ENCODE measurements at places on chromosomes 7 and 10.

DNA sequence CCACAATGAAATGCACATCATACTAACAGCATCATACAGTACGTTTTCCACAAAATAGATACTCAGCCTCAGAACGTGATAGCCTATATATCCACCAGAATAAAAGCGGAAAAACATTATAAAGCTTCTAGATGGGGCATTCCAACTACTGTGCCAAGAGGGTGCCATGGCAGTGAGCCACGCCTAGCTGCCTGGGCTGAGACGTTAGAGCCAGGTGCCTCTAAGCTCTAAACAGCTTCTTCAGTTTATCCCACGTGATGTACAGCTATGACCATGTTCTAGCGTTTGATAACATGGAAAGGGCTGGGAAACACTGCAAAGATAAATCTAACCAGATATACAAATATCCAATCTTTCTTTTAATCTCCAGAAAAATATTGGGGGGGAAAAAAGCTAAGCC is 17.8 kb downstream of the USP6NL start:
- DNase-seq: no peak

DNA sequence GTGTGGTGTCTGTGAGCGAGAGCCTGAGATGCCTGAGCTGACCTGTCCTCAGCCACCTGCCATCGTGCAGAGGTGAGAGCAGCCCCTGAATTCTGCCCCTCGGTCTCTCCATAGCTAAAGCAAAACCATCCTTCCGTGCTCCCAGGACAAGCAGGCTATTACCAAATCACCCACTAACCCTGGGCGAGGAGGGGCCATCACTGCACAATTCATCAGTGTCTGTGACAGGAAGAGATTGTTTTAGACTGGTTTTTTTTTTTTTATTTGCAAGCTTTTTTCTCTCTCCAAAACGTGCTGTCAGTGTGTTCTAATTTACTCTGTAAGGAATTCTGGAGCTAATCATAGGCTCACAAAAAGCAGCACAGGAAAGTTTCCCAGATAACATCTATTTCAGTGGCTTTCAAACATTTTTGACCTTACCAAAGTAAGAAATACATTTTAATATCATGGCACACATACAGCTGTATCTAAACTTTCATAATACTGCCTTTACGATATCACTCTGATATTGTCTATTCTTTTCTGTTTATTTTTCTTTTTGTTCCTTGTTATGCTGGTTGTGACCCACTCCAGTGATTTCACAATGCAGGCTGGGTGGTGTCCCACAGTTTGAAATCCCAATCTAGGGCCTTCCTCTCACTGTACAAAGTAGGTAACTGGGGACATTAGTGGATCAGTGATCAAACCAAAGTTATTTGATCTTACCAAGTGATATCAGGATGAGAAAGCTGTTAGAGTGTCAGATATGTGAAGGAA is 62.8 kb downstream of the EGFR start:
- no peak for DNase-seq

DNA sequence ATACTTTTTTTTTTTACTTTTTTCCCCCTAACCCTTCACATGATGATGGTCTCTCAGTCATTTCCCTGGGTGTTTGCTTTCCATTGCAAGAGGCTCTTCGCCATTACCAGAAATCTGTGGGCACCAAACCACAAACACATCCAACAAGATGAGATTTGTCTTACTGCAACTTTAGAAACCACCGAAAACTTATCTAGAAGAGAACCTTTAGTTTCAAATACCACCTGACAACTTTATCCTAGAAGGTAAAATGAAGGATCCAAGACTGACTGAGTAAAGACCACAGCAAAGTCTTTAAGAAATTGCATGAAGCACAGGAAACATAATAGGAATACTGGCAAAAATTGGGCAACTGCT is 363.3 kb upstream of the MBL2 start:
- DNase-seq: no peak

- no peak for DNase-seq
Observed at GRCh38 chr10:659688-660141, 29.8 kb downstream of the DIP2C start.

- no peak for DNase-seq
Observed at GRCh38 chr10:37854626-37855025, 2.8 kb downstream of the ZNF248 start.

DNA sequence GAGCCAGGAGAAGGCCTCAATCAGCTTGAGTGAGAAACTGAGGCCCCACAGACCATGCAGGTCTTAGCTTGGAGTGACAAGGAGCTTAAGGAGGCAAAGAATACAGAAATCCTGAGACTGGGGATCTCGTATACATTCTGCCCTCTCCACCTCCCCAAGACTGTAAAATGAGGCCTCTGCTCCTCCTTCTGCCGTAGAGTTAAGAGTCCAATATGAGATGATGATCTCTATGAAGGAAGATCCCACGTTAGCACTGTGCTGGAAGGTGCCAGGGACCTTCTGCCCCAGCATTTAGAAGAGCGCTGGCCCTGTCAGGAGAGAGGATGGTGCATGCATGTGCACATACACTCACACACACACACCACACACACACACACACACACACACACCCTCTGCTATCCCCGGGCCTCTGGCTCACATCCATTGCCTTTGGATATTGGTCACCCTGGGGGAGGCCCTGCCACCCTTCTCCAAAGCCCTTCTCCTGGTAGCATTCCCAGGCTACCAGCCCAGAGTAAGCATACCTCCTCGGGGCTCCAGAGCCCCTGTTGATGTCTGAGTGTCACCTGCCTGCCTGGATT is 15.0 kb downstream of the ZCCHC24 start:
- no peak for DNase-seq
